ENCODE measurements at places on chromosomes 16 and 17.
A peak's percentile ranks its signal among the peaks of the same experiment; 100 is the strongest.

GRCh38 chr16:53597776-53598175, 94.8 kb upstream of the AKTIP start:
- peak; percentile 72 for DNase-seq

DNA sequence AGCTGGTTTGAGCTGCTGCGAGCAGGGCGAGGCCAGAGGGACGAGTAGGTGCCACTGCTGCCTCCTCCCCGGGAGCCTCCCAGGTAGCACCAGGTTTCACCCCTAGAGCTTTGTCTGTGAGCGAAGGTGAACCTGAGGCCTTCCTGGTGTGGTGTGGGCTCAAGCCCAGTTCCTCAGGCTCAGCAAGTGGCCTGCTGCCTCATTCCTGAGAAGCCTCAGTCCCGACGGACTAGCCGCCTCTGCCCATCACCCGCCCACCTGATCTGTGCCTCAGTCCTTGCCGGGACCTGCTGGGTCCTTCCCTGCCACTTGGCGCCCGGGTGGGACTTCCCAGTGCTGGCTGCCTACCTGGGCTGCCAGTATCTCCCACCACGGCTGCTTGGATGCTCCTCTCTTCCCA, 1.7 kb downstream of the NLRC3 start:
- DNase-seq: no peak

DNA sequence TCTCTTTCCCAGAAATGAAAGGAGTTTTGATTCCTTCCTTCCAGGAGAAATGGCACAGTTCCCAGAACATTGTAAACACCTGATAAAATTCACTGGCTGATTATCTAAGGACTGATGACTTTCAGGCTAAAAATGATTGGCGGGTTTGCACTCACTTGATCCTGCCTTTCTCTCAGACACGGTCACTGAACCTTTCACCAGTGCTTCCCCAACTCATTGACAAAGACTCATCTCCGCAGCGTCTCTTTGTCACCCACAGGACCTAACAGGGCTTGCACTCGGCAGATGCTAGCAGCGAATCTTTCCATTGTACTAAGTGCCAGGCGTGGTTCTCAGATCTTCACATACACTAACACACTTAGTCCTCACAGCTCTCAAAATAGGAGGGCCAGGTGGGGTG, 7.3 kb upstream of the DHRS7C start:
- DNase-seq: no peak

DNA sequence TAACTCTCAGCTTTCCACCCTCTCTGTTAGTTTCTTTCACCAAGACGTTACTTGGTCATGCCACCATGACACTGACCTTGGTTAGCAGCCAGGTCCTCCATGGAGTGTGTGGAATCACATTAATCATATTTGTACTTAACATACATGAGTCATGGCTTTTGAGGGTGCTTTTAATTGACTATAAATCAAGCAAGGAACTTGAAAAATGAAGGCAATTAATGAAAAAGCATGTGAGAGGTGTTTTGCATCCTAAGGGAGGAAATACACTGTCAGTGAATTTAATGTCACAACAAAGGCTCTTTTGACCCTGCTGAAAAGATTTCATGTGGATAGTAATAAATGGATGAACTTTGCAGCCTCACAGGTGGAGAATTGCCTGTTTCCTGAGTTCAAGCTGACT, 240.7 kb downstream of the CDH13 start:
- DNase-seq: no peak

DNA sequence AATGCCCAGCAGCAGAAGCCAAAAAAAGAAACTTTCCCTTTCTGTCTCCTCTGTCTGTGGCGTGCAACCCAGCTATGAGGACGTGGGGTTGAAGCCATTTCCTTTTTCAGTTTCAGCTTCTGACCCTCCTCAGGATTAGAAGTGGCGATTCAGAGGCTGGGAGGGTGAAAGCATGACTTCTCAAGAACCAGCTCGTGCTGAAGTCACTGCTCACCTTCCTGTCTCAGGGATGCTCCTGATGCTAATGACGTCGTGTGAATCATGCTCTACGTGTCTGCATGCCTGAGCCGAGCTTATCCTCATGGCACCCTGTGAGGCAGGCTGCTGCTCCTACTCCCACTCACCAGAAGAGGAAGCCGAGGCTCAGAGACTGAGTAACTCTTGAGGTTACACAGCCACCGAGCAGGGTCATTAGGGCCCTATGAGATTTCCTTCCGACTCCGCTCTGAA, 5.7 kb upstream of the LPO start:
- peak; percentile 56 for DNase-seq

GRCh38 chr16:84271866-84272265, 22.8 kb upstream of the WFDC1 start:
- no peak for DNase-seq

DNA sequence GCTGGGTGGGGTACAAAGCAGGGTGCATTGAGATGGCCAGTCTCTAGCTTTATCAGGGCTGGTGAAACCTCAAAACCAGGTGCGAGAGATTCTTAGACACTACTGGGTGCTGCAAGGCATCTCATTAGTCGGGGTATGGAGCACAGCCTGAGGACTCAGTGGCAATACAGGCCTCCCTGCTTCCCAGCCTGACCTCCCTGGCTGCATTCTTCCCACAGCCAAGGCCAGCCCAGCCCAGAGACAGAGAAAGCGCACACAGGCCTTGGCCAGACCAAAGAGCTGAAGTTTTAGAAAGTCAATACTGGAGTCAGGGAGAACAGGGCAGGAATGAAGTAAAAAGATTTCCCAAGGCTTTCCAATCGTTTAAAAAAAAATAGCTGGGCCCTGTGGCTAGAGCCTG, 12.5 kb downstream of the HNF1B start:
- no peak for DNase-seq

- DNase-seq: no peak
Measured at GRCh38 chr16:85746460-85747215, 4.3 kb downstream of the C16orf74 start.

- no peak for DNase-seq
Measured at GRCh38 chr17:20929334-20929733, 113.5 kb downstream of the USP22 start.

DNA sequence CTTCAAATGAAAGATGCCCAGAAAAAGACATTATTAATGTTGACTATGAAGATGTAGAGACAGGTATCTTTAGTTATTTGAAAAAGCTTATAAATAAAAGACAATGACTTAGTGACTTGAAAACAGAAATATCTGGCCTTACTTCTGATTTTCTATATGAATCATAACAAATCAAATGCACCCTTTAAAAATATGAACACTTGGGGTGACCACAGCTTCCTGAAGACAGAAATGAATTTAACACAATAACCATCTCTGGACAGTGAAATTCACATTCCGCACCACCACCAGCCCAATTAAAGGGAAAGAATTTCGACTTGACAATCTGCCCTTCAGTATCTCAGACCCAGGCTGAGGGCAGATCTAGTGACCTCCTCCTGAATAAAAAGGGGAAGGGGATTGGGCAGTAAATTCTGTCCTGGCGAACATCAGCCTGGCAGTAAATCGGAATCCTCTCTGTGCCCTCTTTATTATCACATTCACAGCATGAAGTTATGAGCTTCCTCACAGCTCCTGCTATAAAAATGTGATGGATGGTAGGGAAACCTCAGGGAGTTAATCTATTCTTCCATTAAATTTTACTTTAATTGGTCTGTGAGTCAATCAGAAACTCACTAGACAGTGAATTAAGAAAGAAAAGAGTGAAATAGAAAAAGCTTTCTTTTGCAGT, 131.5 kb downstream of the SNX11 start:
- DNase-seq: no peak

DNA sequence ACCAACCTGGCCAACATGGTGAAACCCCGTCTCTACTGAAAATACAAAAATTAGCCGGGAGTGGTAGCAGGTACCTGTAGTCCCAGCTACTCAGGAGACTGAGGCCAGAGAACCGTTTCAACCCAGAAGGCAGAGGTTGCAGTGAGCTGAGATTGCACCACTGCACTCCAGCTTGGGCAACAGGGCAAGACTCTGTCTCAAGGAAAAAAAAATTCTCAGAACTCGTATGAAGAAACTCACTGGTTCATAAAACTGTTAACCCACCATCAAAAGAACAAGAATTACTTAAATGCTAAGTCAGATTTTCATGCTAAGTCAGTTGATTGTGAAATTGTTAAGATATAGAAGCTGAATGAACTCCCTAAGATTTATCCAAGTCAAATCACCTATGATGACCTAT, 31.3 kb downstream of the SLC39A11 start:
- DNase-seq: no peak

DNA sequence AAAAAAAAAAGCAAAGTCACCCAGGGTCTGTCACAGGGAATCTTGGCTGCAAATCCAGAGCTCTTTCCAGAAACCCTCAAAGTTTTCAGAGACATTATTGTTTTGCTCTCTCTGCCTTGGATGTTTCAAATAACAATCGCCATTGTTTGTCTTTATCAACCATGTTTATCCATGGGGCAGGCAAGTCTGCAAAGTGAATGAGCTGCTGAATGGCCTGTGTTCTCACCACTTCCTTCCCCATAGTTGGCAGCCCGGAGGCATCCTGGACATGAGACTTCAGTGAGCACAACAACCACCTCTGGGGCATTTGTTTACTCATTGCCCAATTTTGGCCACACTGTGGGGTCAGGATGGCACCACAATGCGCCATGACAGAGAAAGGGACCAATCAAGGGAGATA, 53.1 kb upstream of the USP7 start:
- no peak for DNase-seq

DNA sequence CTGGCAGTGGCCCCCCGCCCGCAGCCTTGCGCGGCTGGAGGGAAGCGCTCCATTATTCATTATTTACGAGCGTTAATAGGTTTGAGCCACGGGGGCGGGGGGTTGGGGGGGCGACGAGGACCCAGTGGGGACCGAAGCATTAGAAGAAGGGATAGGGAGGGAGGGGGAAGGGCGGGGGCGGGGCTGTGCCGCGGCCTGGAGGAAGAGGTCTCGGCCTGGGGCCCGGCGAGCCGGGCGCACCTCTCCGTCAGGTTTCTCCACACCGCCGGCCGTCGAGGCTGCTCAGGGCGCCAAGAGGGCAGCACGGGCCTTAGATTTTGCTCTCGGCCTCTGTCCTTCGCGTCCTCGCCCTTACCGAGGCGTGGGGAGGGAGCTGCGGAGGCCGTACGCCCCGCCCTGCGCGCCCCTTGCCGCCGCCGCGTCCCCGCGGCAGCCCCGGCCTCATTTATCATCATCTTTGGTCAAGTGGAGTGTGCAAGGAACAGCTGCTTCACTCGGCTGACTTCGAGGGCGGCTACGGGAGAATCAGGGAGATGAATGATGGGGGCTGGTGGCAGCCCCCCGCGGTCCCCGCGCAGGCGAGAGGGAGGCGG, 54.2 kb downstream of the SREBF1 start:
- peak; percentile 32 for DNase-seq

DNA sequence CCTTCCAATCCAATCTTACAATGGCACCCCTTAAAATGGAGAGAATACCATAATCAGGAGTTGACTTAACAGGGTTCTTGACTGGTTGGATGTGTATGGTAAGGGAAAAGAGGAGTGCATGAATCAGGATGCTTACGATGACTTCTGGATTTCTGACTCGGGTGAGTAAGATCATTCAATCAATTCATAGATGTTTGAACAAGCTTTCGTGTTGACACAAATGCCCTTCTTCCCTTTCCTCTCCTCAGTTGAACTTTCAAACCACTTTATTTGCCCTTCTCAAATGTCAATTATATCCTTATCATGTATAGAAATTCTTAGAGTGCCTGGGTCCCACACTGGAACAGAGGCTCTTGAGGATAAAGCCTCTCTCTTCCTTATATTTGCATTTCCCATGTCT, 25.9 kb downstream of the ABCC12 start:
- no peak for DNase-seq

DNA sequence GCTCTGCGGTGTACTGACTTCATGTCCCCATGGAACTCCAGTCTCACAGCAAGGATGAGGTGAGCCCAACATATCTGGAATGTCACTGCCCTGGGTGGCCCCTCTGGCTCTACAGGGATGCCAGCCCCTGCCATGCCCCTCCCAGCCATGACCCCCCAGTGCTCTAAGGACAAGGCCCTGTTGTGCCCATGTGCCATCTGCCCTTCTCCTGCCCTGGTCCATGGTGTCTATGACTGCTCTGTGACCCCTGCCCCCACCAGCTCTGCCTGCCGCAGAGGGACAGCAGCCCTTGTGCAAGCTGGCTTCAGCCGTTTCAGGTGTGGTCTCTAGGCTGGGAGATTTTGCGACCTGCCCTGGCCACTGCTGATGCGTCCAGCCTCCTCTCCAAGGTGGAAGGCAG, 40.3 kb downstream of the TK2 start:
- no peak for DNase-seq

DNA sequence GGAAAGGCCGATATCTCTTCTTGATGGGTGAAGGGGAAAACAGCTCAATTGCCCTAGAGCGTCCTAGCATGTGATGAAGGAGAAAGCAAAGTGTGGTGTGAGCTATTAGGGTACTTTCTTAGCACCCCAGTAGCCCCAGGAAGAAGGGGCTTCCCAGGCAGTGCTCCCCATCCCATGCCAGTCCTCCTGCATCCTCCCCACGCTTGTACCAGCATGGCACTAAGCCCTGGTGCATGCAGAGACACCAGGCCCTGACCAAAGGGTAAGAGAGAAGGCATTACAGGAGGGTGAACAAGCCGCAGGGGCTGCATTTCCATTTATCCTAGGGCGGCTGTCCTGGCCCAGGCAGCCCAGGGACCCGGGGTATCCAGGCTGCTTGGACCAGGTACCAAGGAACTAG, 3.1 kb downstream of the CYB561 start:
- DNase-seq: no peak

DNA sequence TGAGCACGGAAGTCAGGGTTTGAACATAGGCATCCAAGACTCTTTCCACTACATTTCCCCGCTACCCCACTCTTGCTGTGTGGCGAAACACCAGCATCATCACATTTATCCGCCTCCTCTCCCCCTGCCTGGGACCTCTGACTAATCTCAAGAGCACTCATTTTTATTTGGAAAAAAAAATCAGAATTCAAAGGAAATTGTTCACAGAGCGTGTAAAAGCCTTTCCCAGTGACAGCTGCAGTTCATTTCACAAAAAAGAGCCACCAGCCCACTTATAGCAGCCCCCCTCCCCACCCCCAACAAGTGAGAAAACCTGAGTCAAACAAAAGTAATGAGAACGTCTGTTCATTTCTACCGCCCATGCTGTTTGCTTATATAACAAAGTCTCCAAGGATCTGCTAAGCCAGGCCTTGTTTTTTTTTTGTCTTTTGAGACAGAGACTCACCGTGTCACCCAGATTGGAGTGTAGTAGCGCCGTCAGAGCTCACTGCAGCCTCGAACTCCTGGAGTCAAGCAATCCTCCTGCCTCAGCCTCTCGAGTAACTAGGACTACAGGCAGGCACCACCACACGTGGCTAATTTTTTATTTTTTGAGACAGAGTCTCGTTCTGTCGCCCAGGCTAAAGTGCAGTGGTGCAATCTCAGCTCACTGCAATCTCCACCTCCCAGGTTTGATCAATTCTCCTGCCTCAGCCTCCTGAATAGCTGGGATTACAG, 48.3 kb upstream of the HAPSTR1 start:
- no peak for DNase-seq
